ENCODE measurements at places on chromosomes 3 and 15.
A peak's percentile ranks its signal among the peaks of the same experiment; 100 is the strongest.

GRCh38 chr3:174466471-174467054 is 392.6 kb upstream of the NAALADL2 start:
- no peak for DNase-seq

- DNase-seq = no peak
Measured at GRCh38 chr15:77002436-77002835, 7.5 kb downstream of the PSTPIP1 start.

DNA sequence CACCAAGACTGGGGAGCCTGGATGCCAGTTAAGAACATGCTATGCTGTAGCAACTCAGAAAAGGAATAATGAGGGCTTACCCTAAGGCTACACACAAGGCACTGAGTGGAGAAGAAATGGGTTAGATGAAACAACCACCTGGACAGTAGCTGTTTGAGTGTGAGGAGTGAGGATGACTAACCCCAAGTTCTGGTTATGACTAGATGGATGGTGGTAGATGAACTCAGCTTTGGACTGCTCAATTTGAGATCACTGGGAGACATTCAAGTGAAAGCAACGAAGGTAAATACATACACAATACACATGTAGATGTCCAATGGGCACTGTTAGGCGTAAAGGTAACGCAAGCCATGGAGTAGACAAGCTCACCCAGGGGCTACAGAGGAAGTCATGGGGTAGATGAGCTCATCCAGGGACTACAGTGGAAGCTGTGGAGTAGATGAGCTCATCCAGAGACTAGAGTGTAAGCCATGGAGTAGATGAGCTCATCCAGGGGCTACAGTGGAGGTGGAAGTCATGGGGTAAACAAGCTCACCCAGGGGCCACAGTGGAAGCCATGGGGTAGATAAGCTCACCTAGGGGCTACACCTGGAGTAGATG is 98.3 kb downstream of the ANO10 start:
- no peak for DNase-seq

GRCh38 chr3:41331041-41331440 is 131.7 kb downstream of the CTNNB1 start:
- DNase-seq = no peak

GRCh38 chr3:9136746-9137465 is 112.5 kb downstream of the SRGAP3 start:
- no peak for DNase-seq

DNA sequence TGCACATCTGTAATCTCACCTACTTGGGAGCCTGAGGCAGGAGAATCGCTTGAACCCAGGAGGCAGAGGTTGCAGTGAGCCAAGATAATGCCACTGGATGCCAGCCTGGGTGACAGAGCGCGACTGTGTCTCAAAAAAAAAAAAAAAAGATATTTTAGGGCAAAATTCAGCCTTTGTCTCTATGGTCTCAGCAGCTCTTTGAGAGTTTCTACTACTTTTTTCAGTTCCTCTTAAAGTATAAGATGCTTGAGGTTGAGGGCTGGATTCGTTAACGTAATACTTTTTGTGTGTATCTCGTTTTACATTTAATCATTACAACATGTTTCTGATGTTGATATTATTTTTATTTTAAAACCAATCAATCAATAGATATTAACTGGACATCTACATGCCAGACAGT is 381.2 kb upstream of the TBL1XR1 start:
- DNase-seq = no peak

- DNase-seq = no peak
Measured at GRCh38 chr3:66260431-66260830, 39.6 kb downstream of the SLC25A26 start.

GRCh38 chr3:120568202-120568531 is 28.0 kb upstream of the NDUFB4 start:
- DNase-seq = no peak

GRCh38 chr3:69273896-69274295 is 112.0 kb downstream of the FRMD4B start:
- no peak for DNase-seq

- DNase-seq = no peak
Measured at GRCh38 chr15:71078506-71079207, 36.6 kb upstream of the THSD4 start.

GRCh38 chr15:67072958-67073357 is 7.6 kb downstream of the SMAD3 start:
- no peak for DNase-seq

GRCh38 chr3:277873-278272 is 81.3 kb downstream of the CHL1 start:
- peak; percentile 22 for DNase-seq

- no peak for DNase-seq
Measured at GRCh38 chr3:135217730-135218129, 422.7 kb downstream of the EPHB1 start.

GRCh38 chr3:187281191-187281714 is 10.3 kb downstream of the MASP1 start:
- DNase-seq = no peak

- DNase-seq = no peak
Measured at GRCh38 chr3:126202680-126203079, 22.3 kb upstream of the ALDH1L1 start.

DNA sequence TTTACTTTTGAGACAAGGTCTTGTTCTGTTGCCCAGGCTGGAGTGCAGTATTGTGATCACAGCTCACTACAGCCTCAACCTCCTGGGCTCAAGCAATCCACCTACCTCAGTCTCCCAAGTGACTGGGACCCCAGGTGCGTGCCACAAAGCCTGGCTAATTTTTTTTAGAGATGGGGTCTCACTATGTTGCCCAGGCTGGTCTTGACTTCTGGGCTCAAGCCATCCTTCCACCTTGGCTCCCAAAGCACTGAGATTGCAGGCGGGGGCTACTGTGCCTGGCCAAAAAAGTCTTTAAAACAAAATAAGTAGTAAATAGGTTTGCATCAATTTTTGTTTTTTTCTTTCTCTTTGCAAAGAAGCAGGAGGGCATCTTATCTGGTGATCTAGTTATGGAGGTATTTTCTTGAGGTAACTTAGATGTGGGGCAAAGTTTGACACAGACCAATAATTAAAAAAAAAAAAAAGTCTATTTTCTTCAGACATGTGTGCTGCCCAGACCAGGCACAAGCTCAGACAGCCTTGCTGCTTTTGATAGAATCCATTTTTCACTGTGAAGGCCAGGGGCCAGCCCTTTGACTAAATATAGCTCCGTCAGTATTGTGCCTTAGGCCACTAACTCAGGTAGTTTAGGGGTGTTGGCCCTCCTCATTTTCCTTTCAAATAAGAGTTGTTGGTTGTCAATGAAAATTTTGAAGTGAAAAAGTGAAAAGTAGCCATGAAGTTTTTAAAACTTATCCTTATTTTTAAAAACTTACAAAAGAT is 2.5 kb downstream of the ARL6IP5 start:
- DNase-seq = no peak

- DNase-seq = no peak
Measured at GRCh38 chr3:114506591-114507300, 212.9 kb downstream of the TIGIT start.

DNA sequence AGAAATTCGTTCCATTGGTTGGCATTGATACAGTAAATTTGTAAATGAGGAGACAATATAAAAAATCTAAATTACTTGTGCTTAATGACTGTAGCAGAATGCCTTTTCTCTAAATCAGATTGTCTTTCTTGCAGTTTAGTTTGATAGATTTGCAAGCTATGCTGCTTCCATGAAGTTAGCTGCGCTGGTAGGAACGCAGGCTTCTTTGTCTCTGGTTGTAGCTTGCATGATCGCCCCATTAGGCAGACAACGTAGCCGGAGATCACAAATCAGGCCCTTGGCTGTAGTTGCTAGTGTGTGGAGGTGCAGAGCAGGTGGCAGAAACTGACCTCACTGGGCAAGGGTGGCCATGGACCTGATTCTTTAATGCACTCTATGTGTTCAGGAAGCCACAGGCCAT is 6.1 kb downstream of the ZIC1 start:
- DNase-seq = no peak

GRCh38 chr3:45211466-45212094 is 14.5 kb downstream of the TMEM158 start:
- DNase-seq = no peak

DNA sequence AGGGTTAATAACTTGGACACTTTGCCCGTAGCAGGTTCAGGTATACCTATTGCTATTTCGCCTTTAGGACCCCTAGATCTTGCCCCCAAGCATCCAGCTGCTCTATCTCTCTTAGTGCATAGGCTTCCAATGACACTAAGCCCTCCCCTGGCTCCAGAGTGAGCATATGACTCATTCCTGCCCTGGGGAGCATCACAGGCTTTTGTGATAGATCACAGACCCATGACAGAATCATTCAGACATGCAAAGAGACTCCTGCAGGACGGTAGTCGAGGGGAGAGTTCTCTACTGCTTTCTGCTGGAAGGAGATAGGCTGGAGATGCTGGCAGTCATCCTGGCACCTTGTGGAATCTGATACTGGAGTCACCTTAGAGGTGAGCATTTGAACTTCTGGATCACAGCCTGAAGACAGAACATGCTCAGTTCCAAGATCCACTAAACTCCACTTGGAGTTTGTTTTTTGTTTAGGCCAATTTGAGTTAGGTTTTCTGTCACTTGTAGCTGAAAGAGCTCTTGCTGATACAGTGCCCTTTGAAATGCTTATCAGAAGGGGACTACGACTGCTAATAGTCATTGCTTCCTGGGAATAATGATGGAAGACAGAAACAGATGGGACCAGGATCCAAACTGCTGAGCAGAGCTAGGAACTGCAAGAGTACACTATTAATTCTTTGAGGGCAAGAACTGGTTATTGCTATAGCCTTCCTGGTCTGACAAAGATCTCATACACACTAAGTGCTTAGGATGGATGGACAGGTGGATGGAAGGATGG is 11.0 kb downstream of the LYSMD2 start:
- no peak for DNase-seq

- DNase-seq = peak; percentile 20
Measured at GRCh38 chr3:143951351-143951971, 20.2 kb upstream of the DIPK2A start.

- no peak for DNase-seq
Measured at GRCh38 chr3:185406121-185406620, 43.2 kb downstream of the MAP3K13 start.

DNA sequence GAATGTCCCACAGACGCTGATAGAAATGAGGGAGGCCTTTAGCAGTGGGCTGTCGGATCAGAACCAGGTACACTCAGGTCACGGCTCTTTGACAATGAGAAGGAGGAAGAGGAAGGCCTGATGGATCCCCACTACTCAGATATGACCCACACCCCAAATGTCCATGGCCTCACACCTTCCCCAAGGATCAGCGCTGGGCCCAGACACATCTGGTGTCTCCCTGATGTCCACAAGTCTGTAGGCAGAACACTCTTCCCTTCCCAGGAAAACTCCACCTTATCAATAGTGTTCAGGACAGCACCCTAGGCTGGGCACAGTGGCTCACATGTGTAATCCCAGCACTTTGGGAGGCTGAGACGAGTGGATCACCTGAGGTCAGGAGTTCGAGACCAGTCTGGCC is 33.3 kb upstream of the SFMBT1 start:
- no peak for DNase-seq

DNA sequence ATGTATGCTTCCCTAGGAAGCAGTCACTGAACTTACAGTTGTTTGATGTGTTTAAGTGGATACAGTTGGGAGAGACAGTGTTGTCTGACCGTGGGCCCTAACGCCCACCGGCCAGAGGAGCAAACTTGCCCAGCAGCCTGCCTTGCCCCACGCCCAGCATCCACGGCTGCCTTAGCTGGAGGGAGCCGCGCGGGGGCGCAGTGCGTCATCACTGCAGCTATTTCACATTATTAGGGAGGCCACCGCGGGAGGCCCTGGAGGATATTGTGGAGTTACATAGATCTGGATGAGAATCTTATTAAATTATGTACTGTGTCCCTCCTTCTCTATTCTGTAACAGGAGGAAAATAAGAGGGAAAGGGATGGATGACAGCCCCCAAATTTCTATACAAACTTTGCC is 267.2 kb downstream of the GABRG3 start:
- no peak for DNase-seq

DNA sequence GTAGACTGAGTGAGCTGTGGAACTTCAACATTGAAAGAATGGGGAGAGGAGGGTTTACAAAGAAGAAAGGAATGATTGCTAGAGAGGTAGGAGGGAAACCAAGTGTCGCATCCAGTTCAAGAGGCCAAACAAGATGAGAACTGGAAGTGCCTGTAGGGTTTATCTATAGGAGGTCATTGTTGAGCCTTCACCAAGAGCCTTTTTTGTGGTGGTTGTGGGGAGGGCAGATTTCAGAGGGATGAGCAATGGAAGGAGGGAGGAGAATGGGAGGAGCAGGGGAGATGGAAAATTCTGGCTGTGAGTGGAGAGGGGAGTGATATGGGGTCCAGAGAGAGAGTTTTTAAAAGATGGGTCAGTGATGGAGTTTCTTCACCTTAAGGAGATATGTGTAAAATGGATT is 8.5 kb downstream of the PDIA5 start:
- DNase-seq = no peak

DNA sequence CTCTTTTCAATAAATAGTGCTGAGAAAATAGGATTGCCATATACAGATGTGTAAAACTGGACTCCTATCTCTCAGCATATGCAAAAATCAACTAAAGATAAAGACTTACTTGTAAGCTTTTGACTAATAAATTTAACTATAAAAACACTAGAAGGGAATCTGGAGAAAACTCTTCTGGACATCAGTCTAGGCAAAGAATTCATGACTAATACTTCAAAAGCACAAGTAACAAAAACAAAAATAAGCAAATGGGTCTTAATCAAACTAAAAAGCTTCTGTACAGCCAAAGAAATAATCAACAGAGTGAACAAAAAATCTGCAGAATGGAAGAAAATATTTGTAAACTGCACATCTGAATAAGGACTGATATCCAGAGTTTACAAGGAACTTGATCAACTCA is 1122.2 kb downstream of the TBL1XR1 start:
- DNase-seq = no peak

- no peak for DNase-seq
Measured at GRCh38 chr3:186717039-186717457, at the start of gene KNG1. TSS of gene KNG1 (plus strand) at chr3:186717359. CDS start at chr3:186717543, 184 bp downstream.

GRCh38 chr3:42605546-42606173 is 5.2 kb downstream of the NKTR start:
- DNase-seq = no peak

GRCh38 chr3:54939557-54940300 is 11.9 kb upstream of the LRTM1 start:
- DNase-seq = no peak

DNA sequence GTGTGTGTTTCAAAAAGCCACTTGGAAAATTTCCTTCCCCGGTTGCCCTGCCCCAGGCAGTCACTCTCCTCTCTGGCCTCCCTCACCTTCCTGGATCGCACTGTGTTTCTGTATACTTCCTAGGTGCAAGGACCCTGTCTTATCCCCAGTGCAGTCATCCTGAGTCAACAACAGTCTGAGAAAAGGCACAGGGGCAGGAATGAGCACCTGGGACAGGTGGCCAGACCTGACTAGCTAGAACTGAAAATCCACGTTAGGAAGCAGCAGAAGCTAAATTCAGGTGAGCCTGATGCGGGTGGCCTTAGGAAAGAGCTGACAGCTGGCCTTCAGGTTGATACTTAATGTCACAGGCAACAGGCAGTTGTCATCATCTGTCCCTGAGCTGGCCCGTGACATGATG is 62.9 kb upstream of the VGLL4 start:
- no peak for DNase-seq

- DNase-seq = no peak
Measured at GRCh38 chr3:170128977-170129431, 52.5 kb downstream of the PHC3 start.

Measured in GDM1 (cell line).